GM12865 (cell line): ENCODE measurements at places on chromosomes 4 and X.

DNA sequence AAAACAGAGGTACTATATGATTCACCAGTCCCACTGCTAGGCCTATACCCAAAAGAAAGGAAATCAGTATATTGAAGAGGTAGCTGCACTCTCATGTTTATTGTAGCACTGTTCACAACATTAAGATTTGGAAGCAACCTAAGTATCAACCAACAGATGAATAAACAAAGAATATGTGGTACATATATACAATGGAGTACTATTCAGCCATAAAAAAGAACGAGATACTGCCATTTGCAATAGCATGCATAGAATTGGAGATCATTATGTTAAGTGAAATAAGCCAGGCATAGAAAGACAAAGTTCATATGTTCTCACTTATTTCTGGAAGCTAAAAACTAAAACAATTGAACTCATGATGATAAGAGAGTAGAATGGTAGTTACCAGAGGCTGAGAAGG, 72.6 kb downstream of the FGF16 start:
- no peak for DNase-seq

DNA sequence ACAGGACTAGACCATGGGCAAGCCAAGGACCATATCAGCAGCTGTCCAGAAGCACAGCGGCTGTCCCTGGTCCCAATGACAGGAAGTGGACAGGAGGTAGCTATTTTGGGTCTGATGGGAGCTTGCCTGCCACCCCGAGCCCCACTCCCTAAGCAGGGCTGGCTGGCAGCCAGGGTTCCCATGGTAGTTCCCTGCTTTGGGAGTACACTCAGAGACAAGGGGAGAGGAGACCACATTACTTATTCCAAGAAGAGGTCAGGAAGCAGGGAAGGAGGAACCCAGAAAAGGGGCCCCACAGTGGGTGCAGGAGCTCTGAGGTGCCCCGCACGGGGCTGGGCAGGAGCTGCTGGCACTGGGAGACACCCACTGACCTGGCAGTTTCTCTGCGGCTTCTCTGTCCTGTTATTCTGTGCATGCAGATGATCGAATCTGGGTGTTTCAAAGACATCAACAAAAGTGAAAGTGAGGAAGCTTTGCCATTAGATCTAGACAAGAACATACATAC, 36.3 kb downstream of the HTT-AS start:
- peak; percentile 58 for DNase-seq

DNA sequence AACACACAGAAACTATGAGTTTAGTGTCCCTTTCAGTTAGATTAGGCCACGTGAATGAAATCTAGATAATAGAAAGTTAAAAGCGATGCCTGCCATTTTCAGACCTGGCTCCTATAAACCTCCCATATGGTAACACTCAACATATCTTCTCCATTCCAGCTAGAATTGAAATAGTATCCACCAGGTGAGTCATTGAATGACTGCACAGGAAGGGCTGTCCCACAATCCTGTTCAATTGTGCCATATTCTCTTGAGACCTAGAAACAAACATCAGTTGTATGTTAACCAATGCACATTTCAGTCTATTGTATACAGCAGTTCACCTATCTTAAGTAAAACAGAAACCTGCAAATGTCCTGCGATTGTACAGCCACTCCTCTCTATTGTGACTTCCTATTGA, 659.3 kb upstream of the SLIT2 start:
- DNase-seq: no peak

DNA sequence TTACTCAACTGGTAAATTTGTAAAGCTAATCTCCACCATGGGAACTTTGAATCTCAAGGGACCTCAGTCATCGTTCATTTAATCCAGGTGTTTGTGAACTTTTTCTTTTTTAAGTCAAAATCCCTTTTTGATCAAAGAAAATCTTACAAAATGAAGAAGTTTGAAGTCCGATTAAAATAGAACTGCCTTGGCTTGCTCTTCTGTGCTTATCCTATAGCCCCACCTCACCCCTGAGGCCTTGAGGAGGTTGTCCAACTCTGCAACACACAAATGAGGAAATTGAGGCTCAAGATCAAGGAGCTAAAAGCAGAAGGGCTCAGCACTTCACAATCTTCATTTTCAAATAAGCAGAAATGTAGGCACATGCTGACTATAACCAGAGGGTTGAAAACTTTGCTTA, 240.3 kb upstream of the SFRP2 start:
- no peak for DNase-seq

DNA sequence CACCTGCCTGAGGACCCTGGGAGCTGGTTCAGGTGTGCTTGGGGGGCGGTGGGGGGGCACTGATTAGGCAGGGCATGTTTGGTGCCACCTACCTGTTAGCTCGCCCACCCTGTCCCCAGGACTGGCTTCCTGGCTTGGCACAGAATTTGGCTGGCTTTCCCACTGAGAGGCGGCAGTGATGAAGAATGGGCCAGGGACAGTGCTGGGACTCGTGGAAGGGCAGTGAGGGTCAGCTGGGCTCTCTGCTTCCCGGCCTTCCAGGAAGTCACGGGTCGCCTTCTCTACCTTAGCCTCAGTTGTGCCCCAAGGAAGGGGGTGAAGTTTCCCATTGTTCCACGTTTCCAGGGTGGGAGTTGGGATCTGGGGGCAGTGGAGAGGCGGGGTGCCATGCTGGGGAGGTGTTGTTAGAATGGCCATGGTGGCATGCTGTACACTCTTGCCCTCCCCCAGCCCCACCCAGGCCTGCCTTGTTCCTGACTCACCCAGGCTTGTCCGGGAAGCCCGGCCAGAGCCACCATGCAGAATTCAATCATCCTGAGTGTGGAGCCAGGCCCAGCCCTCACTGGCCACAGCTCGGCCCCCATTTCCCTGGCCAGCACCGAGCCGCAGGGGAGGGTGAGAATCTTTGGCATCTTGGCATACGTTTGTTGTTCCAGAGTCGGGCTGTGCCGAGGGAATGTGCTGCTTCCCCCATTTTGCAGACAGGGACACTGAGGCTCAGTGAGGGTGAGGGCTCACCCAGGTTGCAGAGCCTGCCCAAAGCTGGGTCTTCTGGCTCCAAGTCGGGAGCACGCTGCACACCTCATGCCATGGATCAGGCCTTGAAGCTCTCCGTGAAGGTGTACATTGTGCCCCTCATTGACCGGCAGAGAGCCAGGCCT, 21.9 kb upstream of the GPR78 start:
- no peak for DNase-seq
